ENCODE measurements at places on chromosomes 12 and 14. TPM values are rescaled to one million over a fixed set of nuclear protein-coding genes. Genes with fewer than 3 reads are reported as not detected.

DNA sequence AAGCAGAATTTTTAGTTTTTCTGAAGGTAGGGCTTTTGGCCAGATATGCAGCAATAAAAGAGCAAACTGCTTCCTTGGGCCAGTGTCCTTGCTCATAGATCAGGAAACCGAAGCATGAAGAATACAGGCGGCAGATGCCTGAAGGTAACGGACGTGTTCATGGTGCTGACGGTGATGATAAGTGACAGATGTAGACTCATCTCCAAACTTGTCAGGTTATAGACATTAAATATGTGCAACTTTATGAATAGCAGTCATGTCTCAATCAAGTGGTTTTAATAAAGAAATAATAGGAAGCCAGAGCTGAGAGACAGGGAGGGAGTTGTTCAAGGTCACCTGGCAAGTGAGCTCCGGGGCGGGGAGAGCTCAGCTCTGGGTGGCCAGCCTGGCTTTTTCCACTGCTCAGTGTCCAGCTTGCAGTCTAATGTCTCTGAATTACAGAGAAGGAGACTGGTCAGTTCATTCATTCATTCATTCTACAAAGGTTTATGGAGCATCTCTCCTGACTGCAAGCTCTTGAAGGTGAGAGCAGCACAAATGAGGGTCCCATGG, 1.0 kb downstream of the SERPINA5 start:
- DNase-seq, result no peak

- no peak for DNase-seq
Observed at GRCh38 chr14:96445844-96446710, 54.1 kb downstream of the AK7 start.

- DNase-seq, result no peak
Observed at GRCh38 chr12:52253391-52254179, 20.5 kb downstream of the KRT7 start.

Gene BATF
- total RNA-seq, result 4.3 TPM

DNA sequence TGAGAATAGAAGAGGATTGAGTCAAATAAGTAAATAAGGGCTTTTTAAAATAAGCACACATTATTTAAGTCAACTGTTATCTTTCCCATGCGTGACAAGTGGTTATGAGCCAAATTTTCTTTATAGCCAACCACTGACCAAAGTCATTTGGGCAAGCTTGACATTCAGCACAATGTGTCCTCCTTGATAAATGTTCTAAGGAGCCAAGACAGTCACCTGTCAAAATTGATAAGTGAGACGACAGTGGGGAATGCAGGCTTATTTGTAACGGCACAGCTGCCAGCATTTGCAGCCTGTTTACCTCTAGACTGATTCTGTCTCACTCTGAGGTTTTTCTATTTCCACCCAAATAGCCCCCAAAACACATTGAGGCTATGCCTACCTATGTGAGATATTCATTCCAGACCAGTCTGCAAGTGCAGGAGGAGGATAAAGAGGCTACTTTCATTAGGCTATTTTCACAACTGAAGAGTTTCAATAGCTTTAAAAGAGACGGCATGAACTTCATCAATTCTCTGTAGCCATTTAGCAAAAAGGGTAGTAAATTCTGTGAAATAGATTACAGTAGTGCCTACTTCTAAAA, 339.5 kb downstream of the PDZRN4 start:
- no peak for DNase-seq

- DNase-seq, result peak; percentile 64
Observed at GRCh38 chr12:122980183-122981035, at the start of gene ARL6IP4. Gene ARL6IP4 (plus strand): TSS chr12:122980681. CDS start chr12:122981140, 459 bp downstream.

DNA sequence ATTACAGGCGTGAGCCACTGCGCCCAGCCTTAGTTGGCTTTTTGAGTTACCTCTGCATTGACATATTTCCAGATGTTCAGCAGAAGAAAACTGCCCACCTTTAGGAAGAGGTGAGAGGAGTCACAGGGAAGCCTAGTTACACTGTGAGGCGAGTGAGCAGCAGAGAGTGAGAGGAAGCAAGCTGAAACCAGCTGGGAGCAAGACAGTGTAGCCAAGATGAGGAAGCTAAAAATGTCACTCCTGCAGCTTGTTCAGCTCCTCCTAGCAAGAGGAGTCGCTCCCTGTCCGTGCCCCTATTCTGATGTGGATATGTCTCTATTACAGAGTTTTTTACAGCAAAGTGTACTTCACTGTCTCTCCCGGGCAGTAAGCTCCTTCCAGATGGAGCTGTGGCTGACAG, 127.6 kb downstream of the GXYLT1 start:
- no peak for DNase-seq

Gene TAS2R14
- total RNA-seq, result 0.90 TPM

DNA sequence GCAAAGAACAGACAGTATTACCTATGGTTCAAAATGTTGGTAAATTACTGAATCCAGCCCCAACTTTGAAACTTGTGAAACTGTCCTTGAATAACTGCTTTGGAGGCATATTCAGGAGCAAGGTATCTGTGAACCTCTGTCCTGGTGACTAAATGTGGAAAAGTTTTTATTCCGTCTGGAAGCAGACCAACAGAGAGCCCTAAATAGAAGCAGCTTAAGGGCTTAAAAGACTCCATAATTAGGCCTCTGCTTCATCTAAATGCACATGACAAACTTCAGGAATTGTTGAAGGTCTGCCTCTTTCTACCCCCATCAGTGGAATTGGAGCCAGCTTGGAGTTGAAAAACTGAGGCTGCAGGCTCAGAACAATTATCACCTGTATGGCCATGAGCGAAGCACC, 276.5 kb downstream of the KCNH5 start:
- no peak for DNase-seq

- no peak for DNase-seq
Observed at GRCh38 chr14:96503306-96503679, 1.1 kb downstream of the PAPOLA start.

Gene ZNF891
- 5.2 TPM for total RNA-seq

Gene DDN
- total RNA-seq, result 1.3 TPM

DNA sequence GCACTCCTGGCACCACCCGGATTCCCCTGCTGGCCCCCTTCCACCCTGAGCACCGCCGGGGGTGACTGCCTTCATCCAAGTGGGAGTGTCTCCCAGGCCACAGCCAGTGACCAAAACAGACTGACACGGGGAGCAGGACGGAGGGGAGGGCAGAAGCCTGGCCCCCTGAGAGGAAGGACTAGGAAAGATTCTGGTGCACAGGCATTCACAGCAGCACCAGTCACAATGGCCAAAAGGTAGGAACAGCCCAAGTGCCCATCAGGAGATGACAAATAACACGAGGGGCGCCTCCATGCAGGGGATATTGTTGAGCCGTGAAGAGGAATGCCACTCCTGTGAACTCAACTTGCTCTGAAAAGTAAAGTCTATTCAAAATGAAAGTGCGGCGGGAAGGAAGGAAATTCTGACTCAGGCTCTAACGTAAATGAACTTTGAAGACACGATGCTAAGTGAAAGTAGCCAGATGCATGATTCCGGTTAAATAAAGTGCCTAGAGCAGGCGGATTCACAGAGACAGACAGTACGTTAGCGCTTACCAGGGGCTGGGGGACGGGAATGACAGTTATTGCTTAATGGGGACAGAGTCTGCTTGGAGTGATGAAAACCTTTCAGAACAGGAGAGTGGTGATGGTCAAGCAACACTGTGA, 146.1 kb upstream of the NCOR2 start:
- DNase-seq, result peak; percentile 32

DNA sequence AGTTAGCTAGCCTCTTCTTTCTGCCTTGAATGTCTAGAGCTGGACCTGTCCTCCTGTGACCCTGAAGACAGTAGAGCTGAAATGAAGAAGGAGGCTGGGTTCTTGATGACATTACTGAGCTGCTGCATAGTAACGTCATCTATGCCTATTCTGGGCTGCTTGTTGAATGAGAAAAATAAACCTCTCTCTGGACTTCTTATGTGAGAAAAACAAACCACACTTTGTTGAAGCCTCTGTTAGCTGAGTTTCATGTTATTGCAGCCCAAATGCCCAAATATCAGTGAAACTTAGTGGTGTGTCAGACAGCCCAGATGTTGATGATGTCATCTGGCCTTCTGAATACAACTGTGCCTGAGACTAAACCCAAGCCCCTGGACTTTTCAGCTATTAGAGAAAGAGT, 67.0 kb upstream of the MAX start:
- DNase-seq, result no peak

DNA sequence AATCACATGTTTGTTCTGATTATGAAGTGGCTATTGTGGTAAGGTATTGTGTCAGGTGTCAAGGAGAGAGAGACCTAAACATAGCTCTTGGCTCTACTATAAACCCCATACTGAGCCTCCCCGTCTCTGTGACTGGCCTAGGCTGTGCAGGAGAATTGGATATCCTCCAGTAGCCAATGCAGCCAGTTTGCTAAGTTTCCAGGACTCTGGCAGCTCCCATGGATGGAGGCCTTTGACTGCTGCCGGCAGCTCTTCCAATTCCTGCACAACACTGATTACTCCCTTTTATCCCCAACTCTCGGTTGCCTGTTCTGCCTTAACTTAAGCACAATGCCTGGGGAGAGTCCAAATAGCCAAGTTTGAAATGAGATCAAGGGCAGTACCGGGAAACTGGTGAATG, 59.3 kb downstream of the ABCC9 start:
- DNase-seq, result no peak

Gene IL26
- not detected for total RNA-seq

DNA sequence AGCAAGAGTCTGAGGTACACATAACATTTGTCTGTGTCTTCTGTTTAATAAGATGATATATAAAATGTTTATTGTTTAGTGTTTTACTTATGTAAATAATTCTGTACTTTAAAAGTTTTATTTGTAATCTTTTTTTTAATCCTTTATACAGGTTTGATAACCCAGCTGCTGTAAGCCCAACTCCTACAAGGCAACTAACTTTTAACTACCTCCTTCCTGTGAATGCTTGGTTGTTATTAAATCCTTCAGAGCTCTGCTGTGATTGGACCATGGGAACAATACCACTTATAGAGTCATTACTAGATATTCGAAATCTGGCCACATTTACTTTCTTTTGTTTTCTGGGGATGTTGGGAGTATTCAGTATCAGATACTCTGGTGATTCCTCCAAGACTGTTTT, 24.1 kb downstream of the TMTC3 start:
- DNase-seq, result no peak

GRCh38 chr12:120835657-120836056, 68.5 kb downstream of the SPPL3 start:
- DNase-seq, result no peak
